HEK293T (cell line): ENCODE measurements at places on chromosomes 11 and 22.

DNA sequence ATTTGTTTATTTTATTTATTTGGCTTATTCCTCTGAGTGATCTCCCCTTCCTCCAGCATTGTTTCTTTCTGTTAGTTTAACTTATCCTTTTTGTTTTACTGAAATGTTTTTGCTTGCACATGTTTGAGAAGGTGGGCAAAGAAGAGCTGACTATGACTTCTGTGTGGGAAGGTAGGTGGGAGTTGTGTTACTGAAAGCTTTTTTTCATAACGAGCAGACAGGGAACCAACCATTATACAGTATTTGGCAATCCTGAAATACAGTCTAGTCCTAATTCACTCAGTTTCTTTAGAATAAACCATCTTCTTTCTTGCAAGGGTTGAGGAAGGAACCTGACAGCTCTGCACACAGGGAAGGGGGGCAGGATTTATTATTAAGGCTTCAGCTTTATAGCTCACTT, 37.0 kb upstream of the PAK1 start:
- no peak for DNase-seq

GRCh38 chr11:126437731-126438130, 82.2 kb downstream of the ST3GAL4 start:
- no peak for DNase-seq

DNA sequence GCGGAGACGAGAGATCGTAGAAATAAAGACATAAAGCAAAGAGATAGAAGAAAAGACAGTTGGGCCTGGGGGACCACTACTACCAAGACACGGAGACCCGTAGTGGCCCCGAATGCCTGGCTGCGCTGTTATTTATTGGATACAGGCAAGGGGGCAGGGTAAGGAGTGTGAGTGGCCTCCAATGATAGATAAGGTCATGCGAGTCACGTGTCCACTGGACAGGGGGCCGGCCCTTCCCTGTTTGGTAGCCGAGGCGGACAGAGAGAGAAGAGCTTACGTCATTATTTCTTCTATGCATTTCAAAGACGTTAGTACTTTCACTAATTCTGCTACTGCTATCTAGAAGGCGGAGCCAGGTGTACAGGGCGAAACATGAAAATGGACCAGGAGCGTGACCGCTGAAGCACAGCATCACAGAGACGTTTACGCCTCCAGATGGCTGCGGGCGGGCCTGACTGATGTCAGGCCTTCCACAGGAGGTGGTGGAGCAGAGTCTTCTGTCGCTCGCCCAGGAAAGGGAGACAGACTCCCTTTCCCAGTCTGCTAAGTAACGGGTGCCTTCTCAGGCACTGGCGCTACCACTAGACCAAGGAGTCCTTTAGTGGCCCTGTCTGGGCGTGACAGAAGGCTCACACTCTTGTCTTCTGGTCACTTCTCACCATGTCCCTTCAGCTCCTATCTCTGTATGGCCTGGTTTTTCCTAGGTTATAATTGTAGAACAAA, 24.8 kb downstream of the PPP6R2 start:
- no peak for DNase-seq

GRCh38 chr11:86513746-86514373, 139.2 kb downstream of the CCDC81 start:
- no peak for DNase-seq

DNA sequence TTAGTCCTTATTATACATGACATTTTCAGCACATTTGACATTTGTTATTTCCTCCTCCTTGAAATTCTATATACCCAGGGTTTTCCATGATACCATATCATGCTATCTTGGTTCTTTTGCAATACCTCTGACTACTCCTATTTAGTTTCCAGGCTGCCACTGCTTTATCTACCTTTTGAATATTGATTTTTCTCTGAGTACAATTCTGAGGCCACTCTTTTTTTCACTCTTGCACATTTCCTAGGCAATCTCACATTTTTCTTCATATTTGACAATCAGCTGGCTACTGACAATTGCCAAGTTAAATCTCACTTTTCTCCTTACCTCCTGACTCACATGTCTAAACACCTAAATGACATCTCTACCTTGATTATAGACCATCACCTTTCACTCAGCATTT, 11.9 kb downstream of the SBF2 start:
- DNase-seq: no peak

- DNase-seq: no peak
Measured at GRCh38 chr22:29755889-29756288, 10.9 kb downstream of the ZMAT5 start.

DNA sequence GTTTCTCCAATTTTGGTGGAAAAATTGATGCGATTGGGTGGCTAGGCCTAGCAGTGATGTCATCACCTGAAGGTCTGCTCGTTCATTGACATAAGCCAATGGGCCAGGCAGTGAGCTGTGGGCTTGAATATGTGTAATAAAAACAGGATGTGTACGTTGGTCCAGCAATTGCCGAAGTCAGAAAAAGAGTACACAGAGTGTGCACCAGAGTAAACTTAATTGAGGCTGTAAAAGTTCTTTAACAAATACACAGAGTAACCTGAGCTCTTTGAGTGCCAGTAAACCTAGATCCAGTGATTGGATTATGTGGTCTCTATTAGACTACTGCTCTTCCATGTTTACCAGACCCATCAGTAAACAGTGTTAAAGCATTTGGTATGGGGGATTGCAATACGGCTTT, 13.0 kb upstream of the GLYATL1 start:
- DNase-seq: no peak

GRCh38 chr11:69552951-69553350, 71.5 kb downstream of the LINC01488 start:
- DNase-seq: no peak

GRCh38 chr11:9941991-9942390, 278.1 kb downstream of the SWAP70 start:
- no peak for DNase-seq

DNA sequence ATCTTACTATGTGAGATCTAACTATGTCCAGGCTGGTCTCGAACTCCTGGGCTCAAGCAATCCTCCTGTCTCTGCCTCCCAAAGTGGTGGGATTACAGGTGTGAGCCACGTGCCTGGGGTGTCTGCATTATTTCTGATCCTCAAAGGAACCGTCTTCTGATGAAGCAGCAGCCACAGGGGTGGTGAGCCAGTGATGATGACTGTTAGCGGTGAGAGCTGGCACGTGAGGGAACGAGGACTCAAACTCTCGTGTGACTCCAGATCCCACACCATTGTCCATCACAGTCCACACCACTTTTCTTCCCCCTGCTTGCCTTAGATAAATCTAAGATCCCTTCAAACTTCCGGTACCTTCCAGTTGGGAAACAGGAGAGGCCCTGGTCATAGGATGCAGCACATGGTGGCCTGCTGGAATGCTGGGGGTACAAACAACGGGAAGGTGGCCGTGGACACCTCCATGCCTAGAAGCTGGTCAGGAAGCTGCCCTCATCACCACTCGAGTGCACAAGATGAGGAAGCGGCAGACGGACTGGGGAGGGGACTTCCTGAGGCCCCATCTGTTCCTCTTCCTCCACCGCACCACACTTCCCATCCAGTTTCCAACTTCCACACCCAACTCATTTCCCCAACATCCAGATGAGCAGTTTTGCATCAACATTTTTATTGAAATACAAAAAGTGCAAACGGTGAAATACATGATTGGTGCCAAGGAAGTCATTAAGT, 23.8 kb downstream of the ARHGAP1 start:
- DNase-seq: no peak

- DNase-seq: no peak
Measured at GRCh38 chr11:68454767-68455166, 5.8 kb upstream of the PPP6R3 start.

GRCh38 chr11:33376331-33377310, 119.4 kb downstream of the HIPK3 start:
- DNase-seq: peak; percentile 45

GRCh38 chr11:122399375-122399774, 256.1 kb upstream of the UBASH3B start:
- DNase-seq: no peak

- no peak for DNase-seq
Measured at GRCh38 chr22:25569983-25570382, 5.5 kb downstream of the GRK3 start.

DNA sequence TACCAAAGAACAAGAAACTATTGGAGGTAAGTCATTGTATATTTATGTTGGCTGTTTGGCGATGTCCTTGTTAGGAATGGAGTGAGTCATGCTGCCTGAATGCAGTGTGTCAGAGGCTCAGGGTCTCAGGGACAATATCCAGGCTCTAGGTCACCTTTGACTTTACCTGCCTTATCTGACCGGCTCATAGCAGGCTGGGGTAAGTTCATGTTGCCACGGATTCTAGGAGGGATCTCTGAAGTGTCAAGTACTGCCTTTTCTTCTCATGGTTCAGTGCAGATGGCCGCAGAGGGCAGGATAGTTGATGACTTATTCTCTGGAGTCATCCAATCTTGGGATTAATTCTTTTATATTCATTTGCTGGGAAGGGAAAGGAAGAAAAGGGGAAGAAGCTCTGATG, 53.2 kb downstream of the SPON1 start:
- peak; percentile 15 for DNase-seq

DNA sequence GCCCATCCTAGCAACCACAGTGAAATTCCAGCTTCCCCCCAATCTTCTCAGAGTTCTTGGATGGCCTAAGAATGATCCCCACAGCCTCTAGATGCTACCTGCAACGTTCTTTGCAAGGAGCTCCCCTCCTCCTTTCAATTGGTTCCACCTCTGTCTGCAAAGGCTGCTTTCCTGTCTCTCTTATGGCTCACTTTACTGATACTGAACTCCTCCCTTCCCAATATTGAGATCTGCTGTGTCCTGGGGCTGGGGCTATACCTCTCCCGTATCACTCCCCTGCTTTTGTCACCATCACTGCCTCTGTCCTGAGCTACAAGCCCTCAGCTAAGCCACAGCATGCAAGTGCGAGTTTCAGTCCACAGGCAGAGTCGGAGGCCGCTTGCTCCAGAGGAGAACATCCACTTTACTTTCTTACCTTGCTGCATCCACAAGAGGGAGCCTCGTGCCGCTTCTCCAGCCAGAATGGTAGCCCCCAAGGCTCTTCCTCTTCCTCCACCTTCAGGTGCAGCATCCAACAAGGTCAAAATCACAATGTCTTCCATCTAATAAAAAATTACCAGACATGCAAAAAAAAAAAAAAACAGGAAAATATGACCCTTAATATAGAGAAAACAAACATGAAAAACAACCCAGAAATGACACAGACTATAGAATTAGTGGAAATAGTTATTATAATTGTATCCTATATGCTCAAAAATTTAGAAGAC, 48.6 kb upstream of the TMEM45B start:
- peak; percentile 58 for DNase-seq

GRCh38 chr11:59833602-59834001, 11.7 kb downstream of the CBLIF start:
- no peak for DNase-seq
